ENCODE measurements at places on chromosomes 5 and 9.

- no peak for DNase-seq
Observed at GRCh38 chr5:51384281-51384840, 1.1 kb downstream of the ISL1 start.

DNA sequence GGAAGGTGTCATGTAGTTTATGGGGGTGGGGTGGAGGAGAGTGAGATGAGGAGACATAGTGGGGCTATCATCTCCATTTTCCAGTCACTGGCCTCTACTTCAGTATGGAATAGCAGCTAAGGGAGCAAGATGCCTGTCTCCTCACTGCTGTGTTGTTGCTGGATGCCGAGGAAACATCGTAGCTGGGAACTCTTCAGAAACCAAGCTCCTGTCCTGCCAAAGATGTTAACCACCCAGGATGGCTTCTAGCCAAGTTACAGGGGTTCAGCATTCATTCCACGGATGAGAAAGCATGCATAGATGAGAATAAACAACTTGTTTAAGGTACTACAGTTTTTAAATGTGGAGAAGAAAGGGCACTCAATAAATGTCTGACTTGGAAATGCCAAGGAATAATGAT lies 226.5 kb downstream of the ASTN2 start:
- DNase-seq, result no peak

DNA sequence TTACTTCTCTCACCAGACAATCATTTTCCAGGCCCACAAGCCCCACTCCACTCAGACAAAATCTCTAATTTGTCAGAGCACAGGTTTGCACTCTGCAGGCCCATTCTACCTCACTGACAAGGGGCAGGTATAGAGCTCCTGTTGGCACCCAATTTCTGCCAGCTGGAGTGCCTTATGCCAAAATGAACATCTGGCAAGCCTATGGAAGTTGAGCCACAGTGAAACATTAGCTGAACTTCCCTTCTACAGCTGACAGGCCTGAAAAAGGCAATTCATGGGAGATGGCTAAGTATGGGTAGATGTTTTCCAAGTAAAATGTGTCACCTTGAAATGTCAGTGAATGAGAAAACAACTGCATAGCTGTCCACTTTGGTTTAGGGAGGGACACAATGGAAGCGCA lies 87.0 kb downstream of the SPOCK1 start:
- DNase-seq, result no peak

DNA sequence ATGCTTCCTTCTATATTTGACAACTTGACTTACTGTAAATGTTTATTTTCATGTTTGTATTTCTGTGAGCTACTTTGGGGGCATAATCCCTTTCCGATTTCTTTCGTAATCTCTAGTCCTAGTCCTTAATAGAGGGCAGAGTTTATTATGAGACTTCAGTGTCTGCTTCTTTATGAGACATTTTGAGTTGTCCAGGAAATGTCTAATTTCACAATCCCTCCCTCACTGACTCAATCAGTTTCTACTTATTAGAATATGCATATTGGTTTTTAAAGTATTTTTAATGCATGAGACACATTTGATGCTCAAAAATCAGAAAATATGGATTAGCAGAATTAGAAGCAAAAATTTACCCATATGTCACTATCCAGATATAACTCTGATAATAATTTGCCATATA lies 160.9 kb downstream of the FOCAD start:
- no peak for DNase-seq

GRCh38 chr9:111316796-111317195 lies 13.2 kb downstream of the OR2K2 start:
- no peak for DNase-seq

GRCh38 chr5:33445798-33446197 lies 5.0 kb downstream of the TARS1 start:
- no peak for DNase-seq

DNA sequence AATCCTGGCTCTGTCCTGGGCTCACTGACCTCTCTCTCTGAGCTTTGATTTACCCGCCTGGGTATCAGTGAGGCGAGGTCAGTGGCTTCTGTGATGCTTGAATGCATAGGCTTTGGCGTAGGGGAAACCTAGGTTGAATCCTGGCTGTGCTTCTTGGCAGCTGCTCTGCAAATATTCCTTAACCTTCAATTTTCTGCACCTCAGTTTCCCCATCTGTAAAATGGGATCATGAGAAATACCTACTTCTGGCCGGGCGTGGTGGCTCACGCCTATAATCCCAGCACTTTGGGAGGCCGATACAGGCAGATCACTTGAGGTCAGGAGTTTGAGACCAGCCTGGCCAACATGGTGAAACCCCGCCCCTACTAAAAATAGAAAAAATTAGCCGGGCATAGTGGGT lies 7.2 kb downstream of the FGF18 start:
- DNase-seq, result no peak

GRCh38 chr5:34817558-34818351 lies 21.2 kb upstream of the TTC23L start:
- DNase-seq, result no peak

DNA sequence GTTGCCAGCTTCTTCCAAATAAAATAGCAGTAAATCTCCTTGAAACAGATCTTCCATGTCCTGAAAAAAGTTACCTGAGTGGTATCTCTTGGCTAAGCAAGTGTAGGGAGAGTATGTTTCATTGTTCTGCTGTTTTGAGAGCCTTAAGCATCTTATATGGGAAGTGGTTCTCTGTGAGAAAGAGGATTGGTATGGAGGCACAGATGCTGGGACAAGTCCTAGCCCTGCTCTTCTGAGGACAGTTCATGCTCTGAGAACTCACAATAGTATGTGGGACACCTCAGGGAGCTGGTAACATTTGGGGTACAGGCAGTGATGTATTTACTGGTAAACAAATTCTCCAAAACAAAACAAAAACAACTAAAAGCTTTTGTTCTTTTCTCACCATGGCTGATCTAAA lies 2.0 kb downstream of the PPP3R2 start:
- no peak for DNase-seq

GRCh38 chr5:68708156-68708841 lies 385.5 kb upstream of the SLC30A5 start:
- DNase-seq, result no peak

All from stimulated activated CD8-positive, alpha-beta memory T cell treated with anti-CD3 and anti-CD28 coated beads, Interleukin-4, amount 100 ng/mL, for 1 hour (primary cell).